ENCODE measurements at places on chromosomes 3 and 15. TPM values are rescaled to one million over a fixed set of nuclear protein-coding genes. Genes with fewer than 3 reads are reported as not detected.

GRCh38 chr3:101861789-101862415, 12.6 kb downstream of the NFKBIZ start:
- DNase-seq = no peak

TMEM44 gene
- total RNA-seq = 14.2 TPM

- no peak for DNase-seq
Measured at GRCh38 chr15:32718227-32718820, 520 bp downstream of the GREM1 start.

P2RY14 gene
- total RNA-seq = 0.05 TPM

GRCh38 chr15:34620142-34620541, 36.7 kb upstream of the GOLGA8B start:
- no peak for DNase-seq

GRCh38 chr15:31133890-31134289, 32.4 kb upstream of the TRPM1 start:
- no peak for DNase-seq

DNA sequence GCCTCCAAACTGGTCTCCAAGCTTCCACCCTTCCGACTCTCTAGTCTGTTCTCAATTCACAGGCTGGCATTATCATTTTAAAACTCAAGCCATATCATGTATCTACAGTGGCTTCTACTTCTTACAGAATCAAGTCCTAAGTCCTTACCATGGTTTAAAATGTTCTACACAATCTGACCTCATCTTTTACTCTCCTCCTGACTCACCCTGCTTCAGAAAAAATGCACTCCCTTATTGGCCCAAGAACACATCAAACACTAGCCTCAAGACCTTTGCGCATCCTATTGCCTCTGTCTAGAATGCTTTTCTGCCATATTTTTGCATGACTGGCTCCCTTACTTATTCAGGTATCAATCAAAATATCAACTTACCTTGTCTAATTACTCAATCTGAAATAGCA, 11.0 kb downstream of the MRPL3 start:
- no peak for DNase-seq

ROBO1 gene
- total RNA-seq = 12.2 TPM

DNA sequence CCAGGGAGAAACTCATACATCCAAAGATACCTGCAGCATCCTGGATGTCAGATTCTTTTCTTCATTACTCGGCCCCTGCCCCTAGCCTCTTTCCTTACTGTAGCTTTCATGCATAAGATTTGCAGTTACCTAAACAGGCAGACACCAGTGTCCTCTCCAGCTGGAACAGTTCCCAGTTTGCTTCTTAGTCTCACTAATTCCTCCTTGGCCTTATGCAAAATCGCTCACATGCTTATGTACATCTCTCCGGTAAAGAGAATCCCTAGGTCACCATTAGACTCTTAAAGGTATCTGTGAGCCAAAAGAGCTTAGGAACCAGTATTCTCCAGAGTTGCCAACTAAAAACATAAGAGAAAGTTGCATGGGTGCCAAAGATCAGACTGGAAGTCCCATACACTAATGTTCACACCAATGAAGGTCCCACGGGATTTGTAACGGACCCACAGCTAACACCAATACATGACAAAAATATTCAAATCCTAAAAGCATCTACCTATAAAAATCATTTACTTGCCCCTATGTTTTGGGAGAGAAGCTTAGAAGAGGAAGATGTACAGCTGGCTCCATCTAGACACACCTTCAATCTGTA, 66.6 kb downstream of the CBLB start:
- DNase-seq = no peak

- no peak for DNase-seq
Measured at GRCh38 chr15:74828835-74829234, 2.4 kb downstream of the CPLX3 start.

GATM gene
- 0.67 TPM for total RNA-seq

GRCh38 chr3:49422379-49423248, at the start of gene AMT:
Gene AMT (minus strand): TSS chr3:49422473. CDS start chr3:49422450, 23 bp downstream.
- no peak for DNase-seq

DNA sequence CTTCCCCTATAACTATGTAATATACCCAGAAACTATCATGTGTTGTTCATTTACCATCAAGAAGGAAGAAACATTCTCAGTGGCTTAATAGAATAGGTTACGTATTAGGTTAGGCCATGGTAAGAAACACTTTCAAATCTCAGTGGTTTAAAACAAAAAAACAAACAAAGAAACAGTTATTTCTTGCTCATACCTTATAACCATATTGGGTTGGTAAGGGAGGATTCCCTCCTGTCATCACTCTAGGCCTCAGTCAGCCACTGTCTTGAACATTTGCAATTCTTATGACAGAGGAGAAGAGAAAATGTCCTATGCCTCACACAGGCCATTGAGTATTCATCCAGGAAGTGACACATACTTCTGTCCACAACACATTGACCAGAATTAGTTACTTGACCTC, 727.7 kb upstream of the NECTIN3 start:
- peak; percentile 28 for DNase-seq

- peak; percentile 70 for DNase-seq
Measured at GRCh38 chr15:48384616-48385015, 53.4 kb downstream of the DUT start.

- DNase-seq = peak; percentile 38
Measured at GRCh38 chr3:191136347-191136746, 62.7 kb upstream of the OSTN start.

SLC26A6 gene
- 16.9 TPM for total RNA-seq

DNA sequence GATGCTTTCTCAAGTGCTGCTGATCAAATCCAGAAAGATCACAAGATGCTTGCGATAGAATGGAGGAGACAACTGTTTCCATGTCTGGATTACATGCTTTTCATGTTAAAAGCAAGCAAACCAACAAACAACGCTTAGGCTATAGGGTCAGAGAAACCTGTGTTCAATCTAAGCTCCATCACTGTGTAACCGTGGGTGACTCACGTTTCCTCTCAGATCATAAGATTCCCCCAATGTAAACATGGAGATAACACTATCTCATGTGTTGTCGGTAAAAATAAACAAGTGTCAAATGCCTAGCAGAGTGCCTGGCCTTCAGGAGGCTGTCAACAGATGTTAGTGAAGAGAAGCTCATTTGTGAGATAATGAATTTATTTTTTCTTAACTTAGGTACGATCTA, 907.8 kb downstream of the NTRK3 start:
- DNase-seq = peak; percentile 66

C3orf62 gene
- 0.67 TPM for total RNA-seq

GRCh38 chr15:42182961-42183360, 25.1 kb downstream of the VPS39 start:
- DNase-seq = no peak

- no peak for DNase-seq
Measured at GRCh38 chr15:62922514-62922913, 120.0 kb upstream of the TPM1 start.

DNA sequence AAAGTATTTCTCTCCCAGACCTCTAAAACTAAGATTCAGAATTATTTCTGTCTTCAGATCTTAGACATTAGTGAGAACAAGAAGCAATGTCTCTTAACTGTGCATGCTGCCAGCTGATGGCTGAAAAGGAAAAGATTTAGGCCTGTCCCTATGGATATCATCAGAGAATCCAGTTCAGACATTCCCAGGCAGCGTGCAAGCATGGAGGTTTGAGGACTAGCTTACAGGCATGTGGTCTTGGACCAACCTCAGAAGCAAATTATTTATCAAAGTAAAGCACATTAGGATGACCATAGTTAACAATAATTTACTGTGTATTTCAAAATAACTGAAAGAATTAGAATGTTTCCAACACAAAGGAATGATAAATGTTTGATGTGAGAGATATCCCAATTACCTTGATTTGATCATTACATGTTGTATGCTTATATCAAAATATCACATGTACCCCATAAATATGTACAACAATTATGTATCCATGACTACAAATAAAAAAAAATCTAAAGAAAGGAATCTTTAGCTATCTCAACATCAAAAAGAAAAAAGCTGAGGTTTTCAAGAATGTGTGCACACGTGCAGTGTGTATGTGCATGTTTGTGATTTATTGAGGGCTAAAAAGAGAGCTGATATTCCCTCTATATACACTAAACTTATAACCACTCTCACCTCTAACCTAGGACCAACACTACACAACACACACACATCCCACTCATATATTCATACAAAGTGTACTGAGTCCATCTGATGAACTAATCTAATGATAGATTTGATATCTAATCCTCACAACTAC, 108.9 kb upstream of the THBS1 start:
- no peak for DNase-seq

- DNase-seq = peak; percentile 57
Measured at GRCh38 chr3:69090021-69090420, 5.3 kb downstream of the ARL6IP5 start.

BTLA gene
- total RNA-seq = not detected

DNA sequence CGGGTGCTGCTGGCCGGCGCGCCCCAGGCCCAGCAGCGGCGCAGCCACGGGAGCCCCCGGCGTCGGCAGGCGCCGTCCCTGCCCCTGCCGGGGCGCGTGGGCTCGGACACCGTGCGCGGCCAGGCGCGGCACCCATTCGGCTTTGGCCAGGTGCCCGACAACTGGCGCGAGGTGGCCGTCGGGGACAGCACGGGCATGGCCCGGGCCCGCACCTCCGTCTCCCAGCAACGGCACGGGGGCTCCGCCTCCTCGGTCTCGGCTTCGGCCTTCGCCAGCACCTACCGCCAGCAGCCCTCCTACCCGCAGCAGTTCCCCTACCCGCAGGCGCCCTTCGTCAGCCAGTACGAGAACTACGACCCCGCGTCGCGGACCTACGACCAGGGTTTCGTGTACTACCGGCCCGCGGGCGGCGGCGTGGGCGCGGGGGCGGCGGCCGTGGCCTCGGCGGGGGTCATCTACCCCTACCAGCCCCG, 777 bp downstream of the LOXL1 start:
- DNase-seq = no peak

- no peak for DNase-seq
Measured at GRCh38 chr3:60575718-60576272, 675.5 kb downstream of the FHIT start.

RSL24D1 gene
- 100.0 TPM for total RNA-seq

CCR3 gene
- total RNA-seq = not detected

DNA sequence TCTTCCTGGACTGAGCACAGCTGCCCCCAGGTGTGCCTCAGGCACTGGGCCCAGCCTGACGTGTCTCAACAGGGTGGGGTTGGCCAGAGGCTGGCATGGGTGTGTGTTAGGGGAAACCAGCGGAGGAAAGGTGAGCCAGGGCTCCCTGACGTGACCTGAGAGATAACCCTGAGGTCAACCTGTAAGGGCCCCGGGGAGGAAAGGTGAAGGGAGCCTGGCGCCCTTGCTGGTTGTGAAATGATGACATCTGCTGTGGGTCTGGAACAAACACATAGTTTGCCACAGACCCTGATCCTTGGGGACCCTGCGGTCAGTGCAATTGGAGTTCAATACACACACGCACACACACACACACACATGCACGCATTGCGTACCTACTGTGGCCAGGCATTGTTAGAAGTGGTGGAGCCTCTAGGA, 100.2 kb upstream of the TLE3 start:
- no peak for DNase-seq

DNA sequence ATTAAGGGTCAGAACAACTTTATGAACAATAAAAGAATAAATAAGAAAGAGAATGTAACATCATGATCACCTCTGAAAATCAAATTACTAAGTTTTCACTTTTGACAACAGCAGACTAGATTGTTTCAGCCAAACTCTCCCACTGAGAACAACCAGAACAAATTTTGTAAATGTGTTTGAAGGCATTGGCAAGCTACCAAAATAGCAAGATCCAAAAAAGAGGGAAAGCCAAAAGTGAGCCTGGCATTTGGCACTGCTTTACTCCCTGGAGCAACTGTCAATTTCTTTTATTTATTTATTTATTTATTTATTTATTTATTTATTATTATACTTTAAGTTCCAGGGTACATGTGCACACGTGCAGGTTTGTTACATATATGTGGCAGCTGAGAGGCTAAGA, 67.2 kb downstream of the CFAP44 start:
- DNase-seq = no peak

DNA sequence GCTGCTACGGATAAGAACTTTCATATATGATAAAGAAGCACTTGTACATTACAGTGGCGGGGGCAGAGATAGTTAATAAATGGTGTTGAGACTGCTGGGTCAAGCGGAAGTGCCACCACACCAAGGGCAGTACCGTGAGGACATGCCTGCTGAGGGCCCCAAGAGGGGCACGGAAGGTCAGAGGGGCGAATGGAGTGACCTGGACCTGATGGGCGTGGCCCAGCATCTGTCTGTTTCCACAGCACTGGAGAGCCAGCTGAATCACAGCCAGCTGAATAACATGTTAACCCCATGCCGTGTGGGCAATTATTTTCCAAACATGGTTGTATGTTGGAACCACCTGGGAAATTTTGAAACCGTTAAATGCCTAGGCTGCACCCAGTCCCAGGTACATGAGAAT, 37.2 kb downstream of the ANKDD1A start:
- no peak for DNase-seq

DNA sequence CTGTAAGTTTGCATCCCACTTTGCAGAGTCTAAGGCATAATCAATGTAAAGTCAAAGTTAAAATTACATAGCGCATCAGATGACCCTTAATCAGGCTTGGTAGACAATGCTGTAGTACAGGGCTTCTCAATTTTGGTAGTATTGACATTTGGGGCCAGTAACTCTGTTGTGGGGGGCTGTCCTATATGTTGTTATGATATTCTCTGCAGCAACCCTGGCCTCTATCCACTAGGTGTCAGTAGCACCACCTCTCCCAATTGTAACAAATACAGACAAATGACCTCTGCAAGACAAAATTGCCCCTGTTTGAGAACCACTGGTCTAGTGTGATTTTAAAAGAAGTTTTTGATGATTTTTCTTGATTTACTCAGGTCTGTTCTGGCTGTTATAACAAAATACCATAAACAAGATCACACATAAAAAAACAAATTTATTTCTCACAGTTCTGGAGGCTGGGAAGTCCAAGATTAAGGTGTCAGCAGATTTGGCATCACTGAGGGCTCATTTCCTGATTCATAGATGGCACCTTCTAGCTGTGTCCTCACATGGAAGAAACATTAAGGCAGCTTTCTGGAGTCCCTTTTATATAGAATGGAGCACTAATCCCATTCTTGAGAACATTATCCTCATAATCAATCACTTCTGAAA, 37.6 kb upstream of the SLC9A9 start:
- DNase-seq = peak; percentile 43

GRCh38 chr15:73328981-73329380, 39.8 kb downstream of the HCN4 start:
- DNase-seq = no peak

FRMD4B gene
- total RNA-seq = 1.2 TPM

DNA sequence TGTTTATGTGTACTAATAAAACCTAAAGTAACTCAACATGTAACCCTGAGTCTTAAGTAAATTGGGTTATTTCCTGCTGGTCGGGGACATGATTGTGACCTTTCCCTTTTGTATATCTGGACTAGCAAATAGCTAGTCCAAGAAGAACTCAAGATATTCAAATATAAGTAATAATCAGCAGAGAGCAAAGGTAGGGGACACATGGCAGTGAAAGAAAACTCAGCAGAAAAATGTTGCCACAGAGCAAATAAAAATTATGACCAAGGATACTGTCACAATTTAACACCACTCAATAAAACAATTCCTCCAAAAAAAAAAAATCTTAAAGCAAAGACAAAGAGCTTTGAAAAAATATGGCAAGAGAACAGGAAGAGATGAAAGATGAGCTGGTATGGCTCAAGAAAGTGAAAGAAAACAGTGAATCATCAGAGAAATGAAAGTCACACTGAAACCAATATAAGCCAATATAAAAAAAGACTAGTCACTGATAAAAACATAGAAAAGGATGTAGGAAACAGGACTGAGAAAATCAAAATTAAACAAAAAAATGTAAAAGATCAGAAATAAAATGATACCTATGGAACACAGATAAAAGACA, 43.4 kb downstream of the HLTF start:
- DNase-seq = peak; percentile 28
